ENCODE measurements at places on chromosomes 2 and 18.

GRCh38 chr2:55233658-55233940 is 1.1 kb downstream of the RPS27A start:
- no peak for DNase-seq

DNA sequence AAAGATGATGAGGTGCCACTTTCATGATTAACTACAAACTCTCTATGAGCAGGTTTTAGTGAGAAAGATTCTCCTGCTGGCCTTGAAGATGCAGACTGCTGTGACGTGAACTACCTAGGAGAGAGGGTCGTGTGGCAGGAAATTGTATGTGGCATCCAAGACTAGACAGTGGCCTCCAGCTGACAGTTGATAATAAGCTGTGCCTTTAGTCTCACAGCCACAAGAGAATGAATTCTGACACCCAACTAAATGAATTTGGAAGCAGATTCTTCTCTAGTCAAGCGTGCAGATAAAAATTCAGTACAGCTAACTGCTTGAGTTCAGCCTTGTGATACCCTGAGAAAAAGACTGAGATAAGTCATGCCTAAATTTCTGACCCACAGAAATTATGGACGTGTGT is 169.0 kb upstream of the COL3A1 start:
- DNase-seq: no peak

GRCh38 chr2:191109888-191110287 is 40.9 kb downstream of the STAT4 start:
- no peak for DNase-seq

- no peak for DNase-seq
Observed at GRCh38 chr2:127624756-127625571, 21.0 kb upstream of the GPR17 start.

Measured in GM20000 (cell line).